SK-N-SH (cell line): ENCODE measurements at places on chromosomes 6 and 20. TPM values are rescaled to one million over a fixed set of nuclear protein-coding genes. Genes with fewer than 3 reads are reported as not detected.
A peak's percentile ranks its signal among the peaks of the same experiment; 100 is the strongest.

DNA sequence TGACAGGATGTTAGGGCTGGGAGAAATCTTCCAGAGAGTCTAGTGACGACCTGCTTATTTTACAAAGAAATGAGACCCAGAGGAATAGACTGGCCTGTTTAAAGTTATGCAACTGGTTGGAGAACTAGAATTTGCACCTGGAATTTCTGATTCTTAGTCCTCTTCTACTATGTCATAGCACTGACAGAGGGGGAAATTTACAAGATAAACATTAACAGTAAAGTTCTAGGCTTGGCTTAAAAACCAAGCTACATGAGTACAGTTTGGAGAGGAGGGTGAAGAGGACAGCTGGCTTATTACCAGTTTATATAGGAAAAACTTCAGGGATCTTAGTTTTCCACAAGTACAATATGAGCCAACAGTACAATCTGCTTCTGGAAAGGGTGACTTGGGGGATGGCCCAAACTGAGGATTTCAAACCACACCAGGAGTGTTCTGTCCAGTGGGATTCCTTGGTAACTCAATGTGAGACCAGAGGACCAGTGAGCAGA, 269.6 kb downstream of the CD109 start:
- H3K27me3 ChIP-seq: no peaks in the 10 kb centered on the region; the same call in 1 of the 2 replicates
- no peak for DNase-seq
- no peak overlapping the region for H3K4me3 ChIP-seq
- H3K36me3 ChIP-seq: no peaks in the 10 kb centered on the region
- no peak overlapping the region for H3K27ac ChIP-seq

DNA sequence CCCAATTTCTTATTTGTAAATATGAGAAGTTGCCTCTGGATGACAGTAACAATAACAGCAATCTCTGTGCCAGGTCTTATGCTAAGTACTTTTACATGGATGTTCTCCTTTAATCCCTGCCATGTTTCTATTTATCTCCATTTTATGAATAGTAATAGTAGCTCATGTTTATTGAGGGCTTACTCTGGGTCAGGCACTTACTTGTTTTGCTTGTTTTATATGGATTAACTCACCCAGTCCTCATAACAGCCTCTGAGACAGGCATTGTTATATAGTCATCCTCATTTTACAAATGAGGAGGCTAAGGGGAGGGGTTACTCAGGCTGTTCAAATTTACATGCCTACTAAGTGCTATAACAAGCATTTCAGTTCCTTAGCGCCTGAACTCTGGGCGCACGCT, 64.3 kb downstream of the ARID1B start:
- peaks cover 28% of the 10 kb centered on the region for H3K4me1 ChIP-seq
- no peaks in the 10 kb centered on the region for H3K27me3 ChIP-seq
- no peak for DNase-seq

GRCh38 chr6:145312481-145312880, 422.8 kb downstream of the EPM2A start:
- no peaks in the 10 kb centered on the region for H3K36me3 ChIP-seq
- H3K27ac ChIP-seq: no peak overlapping the region
- H3K4me1 ChIP-seq: no peaks in the 10 kb centered on the region; the same call in 1 of the 2 replicates
- no peaks in the 10 kb centered on the region for H3K27me3 ChIP-seq
- no peak overlapping the region for H3K4me3 ChIP-seq
- no peak for DNase-seq

DNA sequence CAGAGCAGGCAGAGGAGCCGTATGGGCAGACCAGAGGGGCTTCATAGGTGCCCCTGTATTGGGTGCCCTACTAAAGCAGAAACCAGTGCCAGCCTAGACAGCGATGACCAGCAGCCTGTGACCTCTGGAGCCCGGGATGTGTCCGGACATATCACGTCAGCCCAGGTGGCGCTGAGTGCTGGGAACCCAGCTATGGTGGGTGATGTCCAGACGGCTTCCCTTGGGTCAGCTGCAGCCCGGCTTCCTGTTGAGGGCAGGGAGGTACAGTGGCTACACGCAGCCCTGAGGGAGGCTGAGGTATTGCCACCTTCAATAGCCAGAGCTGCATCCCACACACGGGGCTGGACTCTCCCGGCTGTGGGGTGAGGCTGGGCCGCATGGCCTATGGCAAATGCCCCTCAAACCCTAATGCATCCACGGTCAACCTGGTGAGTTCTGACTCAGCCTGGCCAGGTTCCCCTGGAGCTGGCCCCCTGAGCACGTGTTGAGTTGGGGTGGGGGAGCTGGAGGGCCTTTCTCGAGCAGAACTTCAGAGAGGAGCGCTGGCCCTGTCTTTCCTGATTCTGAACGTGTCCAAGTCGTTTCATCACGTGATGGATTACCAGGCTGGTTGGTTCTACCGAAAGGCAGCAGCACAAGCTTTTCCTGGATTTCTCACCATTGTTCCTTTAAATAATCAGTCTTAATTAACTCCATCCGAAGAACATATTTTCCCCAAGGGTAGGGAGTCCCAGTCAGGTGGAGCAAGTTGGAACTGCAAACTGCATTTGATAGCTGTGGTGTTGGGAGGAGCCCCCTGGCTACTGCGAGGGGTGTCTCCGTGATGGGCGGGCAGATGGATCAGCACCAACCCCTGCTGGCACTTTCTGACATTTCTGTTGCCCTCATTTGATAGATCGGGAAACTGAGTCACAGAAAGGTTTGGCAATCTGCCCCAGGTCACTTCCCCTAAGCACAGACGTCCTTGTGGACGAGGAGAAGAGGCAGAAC, 7.1 kb upstream of the MYT1 start:
- no peaks in the 10 kb centered on the region for H3K4me1 ChIP-seq
- no peaks in the 10 kb centered on the region; the same call in 1 of the 2 replicates for H3K27me3 ChIP-seq
- no peak overlapping the region for H3K4me3 ChIP-seq
- H3K36me3 ChIP-seq: no peaks in the 10 kb centered on the region
- peak overlapping the region; percentile 92 for H3K27ac ChIP-seq
- DNase-seq: no peak

DNA sequence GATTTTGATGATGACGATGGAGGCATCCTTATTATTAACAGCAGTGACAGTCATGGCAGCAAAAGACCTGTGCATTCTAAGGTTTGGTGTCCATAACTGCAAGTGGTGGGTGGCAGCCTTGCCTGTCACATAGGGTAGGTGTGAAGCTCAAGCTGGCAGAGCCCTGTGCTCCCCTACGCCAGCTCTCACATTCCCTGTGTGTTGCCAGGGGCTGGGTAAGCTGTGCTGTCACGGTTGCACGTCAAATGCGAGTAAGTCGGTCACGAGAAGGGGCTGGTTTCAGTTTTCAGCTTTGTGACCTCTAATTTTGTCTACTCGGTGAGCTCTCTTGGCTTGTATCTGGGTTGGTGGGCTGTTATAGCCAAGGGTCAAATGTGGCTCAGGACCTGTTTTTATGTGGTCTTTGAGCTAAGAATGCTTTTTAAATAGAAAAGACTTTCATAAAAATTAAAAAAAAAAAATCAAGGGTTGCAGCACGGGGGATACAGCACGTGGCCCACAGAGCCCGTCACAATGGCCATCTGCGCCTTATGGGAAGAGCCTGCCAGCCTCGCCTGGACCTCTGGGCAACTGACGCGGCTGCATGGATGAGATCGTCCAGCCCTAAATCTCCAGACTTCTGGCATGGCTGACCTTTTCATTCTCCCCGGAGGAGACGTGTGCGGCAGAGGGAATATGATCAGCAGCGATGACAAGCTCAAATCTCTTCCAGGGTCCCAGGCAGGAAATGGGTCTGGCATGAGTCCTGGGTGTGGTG, 148.5 kb downstream of the PHACTR3 start:
- no peaks in the 10 kb centered on the region for H3K36me3 ChIP-seq
- no peaks in the 10 kb centered on the region for H3K27me3 ChIP-seq
- H3K4me3 ChIP-seq: no peak overlapping the region
- no peak overlapping the region for H3K27ac ChIP-seq
- DNase-seq: peak; percentile 41
- H3K4me1 ChIP-seq: no peaks in the 10 kb centered on the region

DNA sequence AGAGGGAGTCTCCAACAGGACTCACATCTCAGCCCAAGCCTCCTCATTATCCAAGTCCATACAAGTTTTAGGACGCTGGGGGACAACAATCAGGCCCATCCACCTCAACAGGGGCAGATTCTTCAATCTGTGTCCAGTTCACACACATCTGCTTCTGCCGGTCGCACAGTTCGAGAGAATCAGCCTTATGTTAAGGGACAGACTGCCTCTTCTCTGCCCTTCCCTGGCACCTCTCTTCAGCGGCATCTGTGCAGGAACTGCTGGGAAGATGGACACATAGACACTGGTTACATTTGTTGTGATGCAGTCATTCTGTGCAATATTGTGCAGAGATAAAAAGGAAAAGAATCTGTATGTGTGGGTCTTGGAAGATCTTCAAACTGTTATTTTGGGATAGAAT, 21.0 kb downstream of the ULBP1 start:
- H3K4me3 ChIP-seq: no peak overlapping the region
- no peaks in the 10 kb centered on the region for H3K36me3 ChIP-seq
- no peak for DNase-seq

The SNPH gene
- 2.2 and 2.5 TPM in 2 replicates for polyA plus RNA-seq

The SLC35D3 gene
- 0.05 and 0.16 TPM in 2 replicates for polyA plus RNA-seq

DNA sequence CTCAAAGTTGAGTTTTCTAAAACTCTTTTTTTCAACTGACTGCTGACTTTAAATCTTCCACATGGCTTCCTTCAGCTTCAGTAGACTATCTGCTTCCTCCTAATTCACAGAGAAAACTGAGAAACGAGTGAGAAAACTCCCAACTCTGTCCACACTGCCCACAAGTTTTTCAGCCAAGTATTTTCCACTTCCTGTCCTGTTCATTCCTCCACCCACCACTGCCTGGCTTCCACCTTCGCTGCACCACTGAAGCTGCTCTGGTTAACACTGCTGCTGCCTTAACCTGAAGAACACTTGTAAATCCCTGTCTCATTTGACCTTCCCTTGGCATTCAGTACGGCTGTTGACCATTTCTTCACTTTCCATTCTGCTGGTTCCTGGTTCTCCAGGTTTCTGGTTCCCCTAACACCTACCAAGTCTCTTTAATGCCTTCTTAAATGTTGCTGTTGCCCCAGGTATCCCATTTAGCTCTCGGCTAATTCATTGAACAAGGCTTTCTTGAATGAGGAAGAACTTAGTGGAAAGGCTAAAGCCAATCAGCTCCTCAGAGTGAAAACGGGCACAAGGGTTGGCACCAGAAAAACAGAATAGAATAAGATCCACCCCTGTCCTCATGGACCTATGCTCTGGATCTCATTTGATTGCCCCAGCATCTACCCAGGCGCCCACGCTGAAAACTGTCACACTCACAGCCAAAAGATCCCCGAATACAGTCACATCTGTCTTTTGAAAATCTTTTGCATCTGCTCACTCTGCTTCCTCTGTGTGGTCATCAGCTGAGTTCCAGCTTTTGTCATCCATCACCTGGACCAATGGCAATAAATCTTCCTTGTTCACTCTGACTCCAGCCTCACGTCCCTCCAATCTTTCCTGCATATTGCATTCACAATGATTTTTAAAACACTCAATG, 104.4 kb upstream of the TAB2 start:
- H3K27ac ChIP-seq: no peak overlapping the region
- DNase-seq: no peak
- H3K36me3 ChIP-seq: no peaks in the 10 kb centered on the region
- H3K4me3 ChIP-seq: no peak overlapping the region

DNA sequence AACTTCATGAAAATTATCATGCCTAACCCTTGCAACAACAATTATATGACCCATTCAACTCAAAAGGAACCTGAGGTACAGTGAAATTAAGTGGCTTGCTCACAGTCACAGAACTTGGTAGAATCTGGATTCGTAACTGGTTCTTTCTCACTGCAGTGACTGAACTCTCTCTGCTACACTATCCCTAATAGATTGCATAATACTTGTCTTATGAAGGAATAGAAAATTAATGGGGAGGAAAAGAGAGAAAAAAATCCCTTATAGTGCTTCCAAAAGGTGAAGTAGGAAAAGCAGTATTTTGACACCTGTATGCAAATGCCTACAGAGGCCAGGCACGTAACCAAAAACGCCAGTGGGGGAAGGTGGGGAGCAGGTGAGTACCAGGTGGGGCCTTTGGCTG, 186.6 kb downstream of the LY86 start:
- H3K36me3 ChIP-seq: no peaks in the 10 kb centered on the region
- DNase-seq: no peak
- no peak overlapping the region for H3K27ac ChIP-seq
- no peaks in the 10 kb centered on the region for H3K4me1 ChIP-seq
- H3K27me3 ChIP-seq: no peaks in the 10 kb centered on the region

GRCh38 chr6:46935687-46936086, 13.9 kb upstream of the ADGRF5 start:
- no peaks in the 10 kb centered on the region for H3K4me1 ChIP-seq
- H3K27me3 ChIP-seq: peaks cover 27% of the 10 kb centered on the region; the same call in 1 of the 2 replicates
- H3K4me3 ChIP-seq: no peak overlapping the region
- DNase-seq: no peak

- no peak overlapping the region for H3K4me3 ChIP-seq
- no peak for DNase-seq
- H3K27me3 ChIP-seq: no peaks in the 10 kb centered on the region
Observed at GRCh38 chr6:102742028-102742427, 1348.5 kb downstream of the GRIK2 start.

- H3K27ac ChIP-seq: peak within 1 kb of the TSS; percentile 48
- peaks cover 9% of the 10 kb centered on the region for H3K36me3 ChIP-seq
- H3K4me3 ChIP-seq: peak within 1 kb of the TSS; percentile 95
- peak; percentile 89 for DNase-seq
Observed at GRCh38 chr6:49462927-49463611, at the start of the genes CENPQ and MMUT. Gene CENPQ, plus strand, starts transcription at chr6:49463370. Its CDS starts 6,807 bp downstream, at chr6:49470177. Gene MMUT, minus strand, starts transcription at chr6:49463253. Its CDS starts 3,787 bp downstream, at chr6:49459466.

The SPEF1 gene
- 1.6 and 1.8 TPM in 2 replicates for polyA plus RNA-seq

The NRSN1 gene
- polyA plus RNA-seq: 0.02 and 0.41 TPM in 2 replicates

GRCh38 chr6:42150254-42150653, 7.8 kb upstream of the C6orf132 start:
- no peaks in the 10 kb centered on the region for H3K27me3 ChIP-seq
- DNase-seq: no peak
- H3K4me3 ChIP-seq: no peak overlapping the region
- no peaks in the 10 kb centered on the region for H3K36me3 ChIP-seq
- H3K4me1 ChIP-seq: no peaks in the 10 kb centered on the region

- H3K36me3 ChIP-seq: no peaks in the 10 kb centered on the region
- H3K4me1 ChIP-seq: peaks cover 11% of the 10 kb centered on the region; the same call in 1 of the 2 replicates
- H3K4me3 ChIP-seq: no peak overlapping the region
- DNase-seq: peak; percentile 12
Observed at GRCh38 chr6:170444811-170445211, 108.3 kb downstream of the PSMB1 start.

- DNase-seq: no peak
- H3K4me1 ChIP-seq: no peaks in the 10 kb centered on the region
- H3K4me3 ChIP-seq: no peak overlapping the region
- no peaks in the 10 kb centered on the region for H3K27me3 ChIP-seq
- no peaks in the 10 kb centered on the region; the same call in 1 of the 2 replicates for H3K36me3 ChIP-seq
Observed at GRCh38 chr6:10763006-10763405, 15.4 kb downstream of the TMEM14B start.

GRCh38 chr6:19035461-19036195, 648.5 kb downstream of the RNF144B start:
- no peaks in the 10 kb centered on the region for H3K4me1 ChIP-seq
- no peaks in the 10 kb centered on the region for H3K36me3 ChIP-seq
- H3K27me3 ChIP-seq: no peaks in the 10 kb centered on the region
- H3K27ac ChIP-seq: no peak overlapping the region
- DNase-seq: no peak

- H3K27me3 ChIP-seq: peaks cover 22% of the 10 kb centered on the region; the same call in 1 of the 2 replicates
- H3K4me3 ChIP-seq: no peak overlapping the region
- H3K36me3 ChIP-seq: no peaks in the 10 kb centered on the region
- H3K27ac ChIP-seq: no peak overlapping the region
- peak; percentile 55 for DNase-seq
Observed at GRCh38 chr20:32028647-32029372, 18.6 kb downstream of the CCM2L start.

The THBD gene
- 0.13 and 0.33 TPM in 2 replicates for polyA plus RNA-seq
